ENCODE measurements at places on chromosomes 2 and 18.

DNA sequence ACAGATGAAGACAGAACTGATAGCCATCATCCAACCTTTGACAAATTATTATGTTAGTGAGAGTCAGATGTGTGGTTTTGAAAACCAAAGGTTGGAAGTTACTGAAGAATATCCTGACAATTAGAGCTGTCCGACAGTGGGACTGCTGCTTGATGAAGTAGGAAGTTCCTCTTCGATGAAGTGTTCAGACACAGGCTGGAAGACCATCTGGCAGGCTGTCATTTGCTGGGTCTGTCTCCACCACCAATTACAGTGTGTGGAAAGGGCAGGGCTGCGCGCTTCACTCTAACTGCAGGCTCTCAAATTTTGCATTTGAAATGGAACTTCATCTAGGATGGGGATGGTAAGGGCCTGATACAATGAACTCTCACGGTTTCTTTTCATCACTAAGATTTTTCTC, 313.8 kb downstream of the PIK3C3 start:
- no peaks in the 10 kb centered on the region for H3K36me3 ChIP-seq
- no peak overlapping the region for H3K4me3 ChIP-seq
- H3K27me3 ChIP-seq: no peaks in the 10 kb centered on the region

DNA sequence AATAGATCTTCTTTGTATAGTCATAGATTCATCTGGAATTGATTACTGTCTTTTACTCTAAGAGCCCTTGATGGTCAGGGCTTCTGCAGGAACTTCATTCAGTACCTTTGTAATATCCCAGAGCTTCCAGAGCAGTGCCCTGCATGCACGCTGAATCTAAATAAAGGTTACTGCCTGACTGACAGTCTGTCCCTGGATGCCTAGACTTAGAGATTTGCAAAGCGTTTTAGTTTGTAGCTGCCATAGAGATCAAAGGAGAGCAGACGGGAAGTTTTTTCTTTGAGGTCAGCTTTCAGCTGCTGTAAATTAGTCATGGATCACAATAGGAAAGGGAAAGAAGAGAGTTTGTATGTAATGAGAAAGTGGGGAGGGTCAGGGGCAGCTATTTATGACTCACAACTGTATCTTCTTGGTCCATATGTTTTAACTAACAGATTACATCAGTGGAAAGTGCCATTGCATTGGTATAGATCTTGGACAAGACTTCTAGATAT, 45.2 kb upstream of the NYAP2 start:
- no peak overlapping the region for H3K27ac ChIP-seq
- no peaks in the 10 kb centered on the region for H3K4me1 ChIP-seq

DNA sequence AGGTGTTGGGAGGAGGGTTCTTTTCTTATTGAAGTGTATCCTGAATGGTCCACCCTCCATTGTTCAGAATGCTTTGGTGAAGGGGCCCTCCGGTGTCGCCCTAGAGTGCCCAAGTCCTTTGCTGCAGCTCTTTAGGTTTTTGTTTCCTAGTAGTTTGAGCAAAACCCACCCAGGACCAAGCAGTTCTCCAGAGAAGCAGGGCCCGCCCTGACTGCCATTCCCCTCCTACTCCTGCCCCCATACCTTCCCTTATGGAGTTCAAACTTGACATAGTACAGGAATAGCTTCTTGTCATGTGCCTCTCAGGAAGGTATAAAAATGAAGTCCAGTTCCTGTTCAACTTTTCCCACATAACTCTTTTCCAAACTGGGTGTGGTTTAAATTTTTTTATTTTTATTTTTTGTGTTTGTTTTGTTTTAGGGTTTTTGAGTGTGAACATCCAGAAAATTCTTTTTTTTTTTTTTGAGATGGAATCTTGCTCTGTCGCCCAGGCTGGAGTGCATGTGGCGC, 5.6 kb downstream of the MERTK start:
- no peak overlapping the region for H3K4me3 ChIP-seq
- no peak overlapping the region for H3K27ac ChIP-seq
- H3K36me3 ChIP-seq: no peaks in the 10 kb centered on the region
- no peaks in the 10 kb centered on the region for H3K4me1 ChIP-seq

- no peak overlapping the region for H3K27ac ChIP-seq
- no peaks in the 10 kb centered on the region for H3K36me3 ChIP-seq
- DNase-seq: no peak
- no peaks in the 10 kb centered on the region for H3K27me3 ChIP-seq
These were observed 281.1 kb upstream of the TRIB2 start for GRCh38 chr2:12435430-12436222.

DNA sequence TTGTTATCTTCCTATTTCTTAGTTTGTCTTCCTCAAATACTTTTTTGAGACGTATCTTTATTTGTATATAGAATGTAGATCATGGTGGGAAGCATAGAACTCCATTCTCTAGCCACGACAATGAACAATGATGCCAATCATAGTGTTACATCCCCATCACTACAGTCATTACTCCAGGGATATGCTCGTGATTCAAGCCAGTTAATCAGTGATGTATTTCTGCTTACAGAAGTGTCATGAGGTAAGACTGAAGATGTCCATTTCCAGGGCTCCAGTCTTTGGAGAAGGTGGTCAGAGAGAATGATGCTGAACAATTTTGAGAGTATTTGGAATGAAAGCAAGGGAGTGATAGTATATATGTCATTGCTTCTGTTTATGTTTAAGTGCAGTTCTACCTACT, 777.2 kb upstream of the TMEFF2 start:
- H3K4me1 ChIP-seq: no peaks in the 10 kb centered on the region
- no peak overlapping the region for H3K4me3 ChIP-seq

GRCh38 chr2:45950606-45951005, 299.1 kb downstream of the PRKCE start:
- H3K27me3 ChIP-seq: no peaks in the 10 kb centered on the region
- H3K36me3 ChIP-seq: no peaks in the 10 kb centered on the region
- no peak overlapping the region for H3K4me3 ChIP-seq

GRCh38 chr2:62339413-62339812, 143.5 kb downstream of the B3GNT2 start:
- no peak overlapping the region for H3K27ac ChIP-seq
- H3K27me3 ChIP-seq: no peaks in the 10 kb centered on the region
- H3K4me1 ChIP-seq: no peaks in the 10 kb centered on the region
- DNase-seq: no peak
- H3K4me3 ChIP-seq: no peak overlapping the region

- no peaks in the 10 kb centered on the region for H3K4me1 ChIP-seq
- H3K36me3 ChIP-seq: no peaks in the 10 kb centered on the region
- no peak for DNase-seq
- H3K27me3 ChIP-seq: no peaks in the 10 kb centered on the region
- no peak overlapping the region for H3K4me3 ChIP-seq
- H3K27ac ChIP-seq: no peak overlapping the region
These were observed 3.3 kb downstream of the KLHL30 start for GRCh38 chr2:238141541-238142318.

DNA sequence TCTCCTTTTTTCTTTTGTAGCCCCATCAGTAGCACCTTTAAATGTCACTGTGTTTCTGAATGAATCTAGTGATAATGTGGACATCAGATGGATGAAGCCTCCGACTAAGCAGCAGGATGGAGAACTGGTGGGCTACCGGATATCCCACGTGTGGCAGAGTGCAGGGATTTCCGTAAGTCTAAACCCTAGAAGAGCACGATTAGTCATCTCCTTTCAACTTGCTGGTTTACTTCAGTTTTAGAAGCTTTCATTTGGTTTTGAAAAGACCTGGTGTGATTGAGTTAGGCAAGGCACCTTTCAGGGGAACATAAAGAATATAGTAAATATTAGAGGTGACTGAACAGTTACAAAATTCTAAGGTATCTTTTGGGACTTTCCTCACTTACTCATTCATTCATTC, 72.2 kb upstream of the TMEM87B start:
- H3K4me3 ChIP-seq: no peak overlapping the region
- H3K27me3 ChIP-seq: no peaks in the 10 kb centered on the region
- H3K4me1 ChIP-seq: no peaks in the 10 kb centered on the region

DNA sequence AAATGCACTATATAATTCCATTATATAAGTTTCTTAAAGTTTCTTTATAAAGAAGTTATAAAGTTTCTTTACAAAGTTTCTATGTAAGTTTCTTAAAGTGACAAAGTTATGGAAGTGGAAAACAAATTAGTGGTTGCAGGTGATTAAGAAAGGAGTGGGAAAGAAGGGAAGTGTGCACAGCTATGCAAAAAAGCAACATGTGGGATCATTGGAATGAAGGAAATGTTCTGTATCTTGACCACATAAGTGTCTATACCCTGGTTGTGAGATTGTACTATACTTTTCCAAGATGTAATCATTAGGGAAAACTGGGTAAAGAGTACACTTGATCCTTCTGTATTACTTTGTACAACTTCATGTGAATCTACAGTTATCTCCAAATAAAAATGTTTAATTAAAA, 1541.1 kb downstream of the LRP1B start:
- H3K4me1 ChIP-seq: no peaks in the 10 kb centered on the region
- H3K27me3 ChIP-seq: no peaks in the 10 kb centered on the region
- no peak for DNase-seq
- no peak overlapping the region for H3K4me3 ChIP-seq

DNA sequence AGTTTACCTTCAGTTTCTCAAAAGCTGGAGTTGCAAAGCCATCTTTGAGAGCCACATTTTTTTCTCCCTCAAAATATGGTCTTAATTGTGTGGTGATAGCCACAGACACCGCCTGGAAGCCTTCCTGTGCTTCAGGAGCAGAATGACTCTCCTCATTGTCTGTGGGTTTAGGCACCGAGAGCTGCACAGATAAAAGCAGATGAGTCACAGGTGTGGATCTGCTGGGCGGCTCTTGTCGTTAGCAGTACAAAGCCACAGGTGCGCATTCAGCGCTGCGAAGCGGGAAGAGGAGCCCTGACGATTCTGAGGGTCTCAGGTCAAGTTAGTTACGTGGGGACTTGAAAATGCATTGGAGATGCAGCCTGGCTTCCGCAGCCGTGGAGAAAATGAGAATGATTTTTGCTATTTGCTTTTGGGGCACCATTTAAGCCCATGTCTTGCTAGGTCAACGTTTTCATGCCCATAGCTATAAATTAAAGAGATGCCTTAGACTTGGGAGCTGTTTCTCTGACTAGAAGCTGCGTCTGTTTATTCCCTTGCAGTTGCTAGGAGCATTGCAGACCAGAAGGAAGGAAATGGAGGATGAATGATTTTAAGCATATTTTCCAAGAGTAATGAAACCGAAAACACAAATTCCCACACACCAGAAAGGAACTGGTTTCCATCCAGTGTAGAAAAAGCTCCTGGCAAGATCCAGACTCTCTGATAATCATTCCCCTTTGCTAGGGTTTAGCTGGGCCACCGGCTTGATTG, 51.5 kb downstream of the KLHL29 start:
- peak overlapping the region; percentile 4 for H3K4me3 ChIP-seq
- H3K4me1 ChIP-seq: peaks cover 7% of the 10 kb centered on the region
- no peaks in the 10 kb centered on the region for H3K27me3 ChIP-seq

DNA sequence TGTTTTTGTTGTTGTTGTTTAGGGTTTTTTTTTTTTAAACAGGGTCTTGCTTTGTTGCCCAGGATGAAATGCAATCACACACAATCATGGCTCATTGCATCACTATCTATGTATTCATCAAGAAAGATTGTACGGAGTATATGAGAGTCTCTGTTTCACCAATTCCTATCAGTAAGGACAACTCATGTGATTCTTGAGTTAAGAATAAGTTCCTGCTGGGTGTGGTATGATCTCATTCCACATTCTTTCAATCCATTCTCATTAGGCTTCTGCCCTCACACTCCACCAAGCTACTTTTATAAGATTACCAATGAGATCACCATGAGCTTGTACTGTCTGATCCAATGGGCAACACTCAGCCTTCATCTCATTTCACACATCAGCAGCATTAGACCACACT, 9.1 kb upstream of the AP1S3 start:
- no peak overlapping the region for H3K27ac ChIP-seq
- no peak overlapping the region for H3K4me3 ChIP-seq
- peaks cover 26% of the 10 kb centered on the region for H3K36me3 ChIP-seq
- H3K27me3 ChIP-seq: no peaks in the 10 kb centered on the region

- H3K36me3 ChIP-seq: no peaks in the 10 kb centered on the region
- H3K4me3 ChIP-seq: no peak overlapping the region
- H3K4me1 ChIP-seq: no peaks in the 10 kb centered on the region
- no peaks in the 10 kb centered on the region for H3K27me3 ChIP-seq
- DNase-seq: no peak
These were observed 328.2 kb upstream of the LRATD1 start for GRCh38 chr2:14304326-14304725.

GRCh38 chr18:56214706-56215105, 423.7 kb downstream of the TXNL1 start:
- no peak overlapping the region for H3K4me3 ChIP-seq
- H3K4me1 ChIP-seq: no peaks in the 10 kb centered on the region
- DNase-seq: no peak
- no peaks in the 10 kb centered on the region for H3K27me3 ChIP-seq
- no peak overlapping the region for H3K27ac ChIP-seq

DNA sequence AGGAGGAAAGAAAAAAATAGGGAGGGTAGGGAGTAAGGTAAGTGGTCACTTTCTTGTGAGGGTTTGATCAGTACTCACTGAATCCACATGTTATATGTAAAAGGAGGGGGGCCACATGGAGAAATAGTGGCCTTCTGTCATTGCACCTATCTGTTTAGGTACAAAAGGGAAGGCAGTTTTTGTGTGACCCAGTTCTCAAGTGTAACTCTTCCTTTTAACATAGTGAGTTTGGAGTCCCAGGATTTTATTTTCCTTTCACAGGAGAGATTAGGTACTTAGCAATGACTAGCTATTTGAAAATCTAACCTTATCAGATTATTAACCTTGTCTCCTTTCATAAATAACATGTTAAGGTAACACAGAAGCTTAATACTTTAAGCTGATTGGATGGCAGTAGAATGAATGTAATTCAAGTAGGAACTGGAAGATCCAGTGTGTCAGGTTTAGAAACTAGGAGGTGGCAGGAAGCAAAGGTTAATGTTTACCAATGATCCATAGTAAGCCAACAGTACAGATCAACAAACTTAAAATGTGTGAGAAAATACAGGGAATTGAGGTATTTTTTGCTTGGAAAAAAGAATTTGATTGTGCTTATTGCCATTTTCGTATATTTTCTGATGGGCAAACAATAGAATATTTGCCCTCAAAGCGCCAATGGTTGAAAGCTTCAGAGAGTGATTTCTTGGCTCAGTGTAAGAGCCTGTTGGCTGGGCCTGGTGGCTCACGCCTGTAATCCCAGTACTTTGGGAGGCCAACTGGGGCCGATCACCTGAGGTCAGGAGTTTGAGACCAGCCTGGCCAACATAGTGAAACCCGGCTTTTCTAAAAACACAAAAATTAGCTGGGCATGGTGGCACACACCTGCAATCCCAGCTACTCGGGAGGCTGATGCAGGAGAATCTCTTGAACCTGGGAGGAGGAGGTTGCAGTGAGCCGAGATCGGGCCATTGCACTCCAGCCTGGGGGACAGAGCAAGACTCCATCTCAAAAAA, 11.3 kb downstream of the HNMT start:
- no peaks in the 10 kb centered on the region for H3K4me1 ChIP-seq
- no peaks in the 10 kb centered on the region for H3K36me3 ChIP-seq
- H3K4me3 ChIP-seq: no peak overlapping the region
- H3K27me3 ChIP-seq: no peaks in the 10 kb centered on the region
- H3K27ac ChIP-seq: no peak overlapping the region

GRCh38 chr2:239898292-239898925, 126.7 kb downstream of the NDUFA10 start:
- no peak overlapping the region for H3K4me3 ChIP-seq
- peaks cover 8% of the 10 kb centered on the region for H3K4me1 ChIP-seq
- H3K36me3 ChIP-seq: peaks cover 3% of the 10 kb centered on the region
- H3K27me3 ChIP-seq: no peaks in the 10 kb centered on the region
- no peak overlapping the region for H3K27ac ChIP-seq
